Astrocyte (in vitro differentiated cells and primary cell): ENCODE measurements at places on chromosomes 1 and 21. TPM values are rescaled to one million over a fixed set of nuclear protein-coding genes. Genes with fewer than 3 reads are reported as not detected.

ORC1 gene
- total RNA-seq, result 1.1 and 2.1 TPM in 2 replicates

CFHR1 gene
- total RNA-seq, result 0.23 TPM in 1 of 2 replicates, not detected in the other

SPATA17 gene
- 1.3 and 1.6 TPM in 2 replicates for total RNA-seq

CTSE gene
- not detected in 2 replicates for total RNA-seq

PCP4 gene
- 0.68 TPM in 1 of 2 replicates, not detected in the other for total RNA-seq

SCCPDH gene
- 23.9 and 25.0 TPM in 2 replicates for total RNA-seq

LHX8 gene
- 0.48 and 0.52 TPM in 2 replicates for total RNA-seq

NBPF20 gene
- 1.2 and 3.0 TPM in 2 replicates for total RNA-seq

TSPEAR gene
- not detected in 2 replicates for total RNA-seq

PTPRF gene
- 231 and 275 TPM in 2 replicates for total RNA-seq

VWA5B1 gene
- total RNA-seq, result not detected in 2 replicates

TOMM40L gene
- total RNA-seq, result 12.0 and 12.3 TPM in 2 replicates

DNA sequence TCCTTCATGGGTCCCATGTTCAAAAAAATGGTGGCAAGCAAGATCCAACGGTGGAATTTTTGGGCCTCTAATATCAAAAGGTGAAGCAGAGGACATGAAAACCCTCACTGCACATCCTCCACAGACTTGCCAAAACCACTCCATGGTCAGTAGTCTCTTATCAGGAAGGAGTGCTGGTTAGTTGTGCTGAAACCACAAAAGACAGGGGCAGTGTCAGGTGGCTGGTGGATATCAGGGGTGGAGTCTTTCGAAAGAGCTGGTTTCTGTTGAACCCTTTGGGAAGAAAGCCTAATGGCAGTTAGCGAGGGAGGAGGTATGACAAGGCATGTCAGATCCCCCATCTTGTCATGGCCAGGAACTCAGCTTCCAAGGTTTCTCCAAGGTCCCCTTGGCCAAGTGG is 395.9 kb upstream of the CAMK1G start:
- H3K4me1 ChIP-seq, result no peaks in the 10 kb centered on the region
- no peak for DNase-seq
- H3K36me3 ChIP-seq, result no peaks in the 10 kb centered on the region

DNA sequence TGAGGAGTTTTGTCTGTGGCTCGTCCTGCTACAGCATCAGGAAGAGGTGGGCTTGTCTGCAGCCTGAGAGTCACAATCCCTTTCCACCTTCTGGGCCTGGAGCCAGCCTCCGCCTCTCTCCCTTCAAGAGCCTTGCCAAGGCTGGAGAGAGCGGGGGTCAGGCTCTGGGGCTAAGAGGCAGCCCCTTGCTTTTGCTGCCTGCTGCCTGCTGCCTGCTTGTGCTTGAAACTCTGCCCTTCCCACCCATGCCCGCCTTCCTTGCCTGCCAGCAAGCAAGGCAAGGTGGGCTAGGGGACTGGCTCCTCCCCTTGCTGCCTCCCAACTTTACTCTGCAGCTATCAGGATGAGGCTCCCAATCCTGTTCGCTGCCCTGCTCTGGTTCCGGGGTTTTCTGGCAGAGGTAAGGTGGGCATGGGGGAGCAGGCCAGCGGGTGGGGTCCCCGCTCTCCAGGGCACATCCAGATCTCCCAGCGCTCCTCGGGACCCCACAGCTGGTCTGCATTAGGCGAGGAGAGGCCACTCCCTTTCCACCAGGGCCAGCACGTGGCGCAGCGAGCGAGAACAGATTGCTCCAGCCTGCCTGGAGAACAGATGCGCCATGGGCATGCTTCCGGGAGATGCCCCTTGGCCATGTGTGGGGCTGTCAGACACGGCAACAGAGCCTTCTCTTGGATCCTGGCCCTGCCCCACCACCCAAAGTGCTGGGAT is 7.5 kb upstream of the PTPN7 start:
- H3K27me3 ChIP-seq, result no peaks in the 10 kb centered on the region
- DNase-seq, result no peak
- no peaks in the 10 kb centered on the region for H3K4me1 ChIP-seq
- H3K4me3 ChIP-seq, result no peak overlapping the region
- H3K27ac ChIP-seq, result no peak overlapping the region

DNA sequence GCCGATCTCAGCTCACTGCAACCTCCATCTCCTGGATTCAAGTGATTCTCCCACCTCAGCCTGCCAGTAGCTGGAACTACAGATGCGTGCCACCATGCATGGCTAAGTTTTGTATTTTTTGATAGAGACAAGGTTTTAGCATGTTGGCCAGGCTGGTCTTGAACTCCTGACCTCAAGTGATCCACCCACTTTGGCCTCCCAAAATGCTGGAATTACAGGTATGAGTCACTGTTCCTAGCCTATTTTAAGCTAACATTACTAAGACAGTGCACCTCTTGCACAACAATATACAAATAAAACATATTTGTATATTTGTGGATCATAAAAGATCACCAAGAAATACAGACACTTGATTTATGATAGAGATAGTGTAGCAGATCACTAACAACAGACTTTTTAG is 139.1 kb downstream of the DUSP10 start:
- H3K4me1 ChIP-seq, result no peaks in the 10 kb centered on the region
- DNase-seq, result no peak
- H3K4me3 ChIP-seq, result no peak overlapping the region

- H3K36me3 ChIP-seq, result no peaks in the 10 kb centered on the region
- H3K27ac ChIP-seq, result no peak overlapping the region
- H3K4me3 ChIP-seq, result no peak overlapping the region
Measured at GRCh38 chr1:206544562-206545257, 37.4 kb downstream of the RASSF5 start.

DNA sequence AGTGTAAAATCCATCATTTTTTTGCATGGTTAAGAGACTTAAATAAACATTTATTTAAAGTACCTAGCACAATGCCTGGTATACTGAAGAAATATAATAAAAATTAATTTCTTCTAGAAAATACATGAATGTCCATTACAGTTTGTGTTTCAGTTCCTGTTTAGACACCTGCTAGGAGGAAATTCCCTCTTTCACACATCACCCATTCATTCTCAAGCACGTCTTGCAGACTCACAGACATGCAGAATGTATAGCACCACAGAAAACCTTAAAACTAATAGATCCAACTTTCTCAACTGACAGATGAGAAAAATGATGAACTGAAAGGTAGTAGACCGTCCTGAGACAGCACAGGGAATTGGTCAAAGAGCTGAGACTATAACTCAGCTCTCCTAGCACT is 172.2 kb upstream of the C8B start:
- no peaks in the 10 kb centered on the region for H3K27me3 ChIP-seq
- no peak overlapping the region for H3K4me3 ChIP-seq
- no peak for DNase-seq
- H3K36me3 ChIP-seq, result no peaks in the 10 kb centered on the region
- peaks cover 6% of the 10 kb centered on the region for H3K4me1 ChIP-seq

- peak overlapping the region; percentile 99 for H3K27ac ChIP-seq
- no peaks in the 10 kb centered on the region for H3K27me3 ChIP-seq
- H3K36me3 ChIP-seq, result no peaks in the 10 kb centered on the region
- H3K4me3 ChIP-seq, result peak overlapping the region; percentile 7
- H3K4me1 ChIP-seq, result peaks cover 65% of the 10 kb centered on the region
- no peak for DNase-seq
Measured at GRCh38 chr1:234722270-234722704, 112.3 kb upstream of the IRF2BP2 start.

GRCh38 chr1:150999926-151000325 is 6.8 kb downstream of the MINDY1 start:
- no peak overlapping the region for H3K4me3 ChIP-seq
- no peak for DNase-seq
- no peaks in the 10 kb centered on the region for H3K36me3 ChIP-seq
- H3K4me1 ChIP-seq, result peaks cover 31% of the 10 kb centered on the region

GRCh38 chr21:40689840-40690360 is 157.1 kb downstream of the DSCAM start:
- DNase-seq, result no peak
- no peak overlapping the region for H3K27ac ChIP-seq
- H3K4me3 ChIP-seq, result no peak overlapping the region

DNA sequence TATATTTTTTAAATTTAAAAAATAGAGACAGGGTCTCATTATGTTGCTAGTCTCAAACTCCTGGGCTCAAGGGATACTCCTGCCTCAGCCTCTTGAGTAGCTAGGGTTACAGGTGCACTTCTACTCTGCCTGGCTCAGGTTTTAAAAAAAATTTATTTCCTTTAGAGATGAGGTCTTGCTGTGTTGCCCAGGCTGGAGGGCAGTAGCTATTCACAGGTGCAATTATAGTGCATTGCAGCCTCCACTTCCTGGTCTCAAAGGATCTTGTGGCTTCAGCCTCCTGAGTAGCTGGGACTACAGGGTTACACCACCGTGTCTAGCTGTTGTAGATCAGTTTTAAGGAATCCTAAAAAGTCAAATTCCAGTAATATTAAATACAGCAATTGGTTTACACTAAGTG is 5.0 kb downstream of the RNF11 start:
- DNase-seq, result no peak
- H3K36me3 ChIP-seq, result no peaks in the 10 kb centered on the region
- no peaks in the 10 kb centered on the region for H3K27me3 ChIP-seq
- H3K4me1 ChIP-seq, result peaks cover 7% of the 10 kb centered on the region
- H3K4me3 ChIP-seq, result no peak overlapping the region
- H3K27ac ChIP-seq, result no peak overlapping the region

DNA sequence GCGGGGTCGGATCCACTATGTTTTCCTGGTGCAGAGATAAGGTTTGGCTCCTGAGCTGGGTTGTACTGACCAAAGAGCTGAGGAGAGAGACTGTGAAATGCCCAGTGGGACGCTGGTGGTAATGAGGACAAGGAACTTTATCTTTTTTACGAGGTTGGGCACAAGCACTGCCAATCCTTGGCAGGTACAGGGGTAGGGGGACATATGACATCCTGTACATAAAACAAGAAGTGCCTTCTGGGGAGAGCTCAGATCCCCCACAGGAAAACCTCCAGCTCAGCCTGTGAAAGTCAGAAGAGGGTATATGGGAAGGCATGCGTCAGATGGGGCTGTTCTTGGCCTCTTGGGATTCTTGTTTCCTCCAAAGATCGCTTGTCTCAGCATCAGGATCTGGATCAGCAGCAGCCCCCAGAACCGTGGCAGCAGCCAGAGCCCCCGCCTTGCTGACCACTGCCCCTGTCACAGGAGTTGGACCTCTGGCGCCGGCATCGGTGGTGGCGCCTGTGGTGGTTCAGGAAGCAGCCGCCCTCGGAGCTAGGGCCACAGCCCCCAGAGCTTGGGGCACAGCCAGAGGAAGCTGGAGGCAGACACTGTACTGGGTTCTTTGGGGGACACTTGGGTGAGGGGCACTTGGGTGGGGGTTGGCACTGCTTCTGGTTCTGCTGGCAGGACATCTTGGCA is 905 bp downstream of the LCE3E start:
- no peak for DNase-seq
- no peak overlapping the region for H3K4me3 ChIP-seq
- no peaks in the 10 kb centered on the region for H3K36me3 ChIP-seq
- H3K27me3 ChIP-seq, result no peaks in the 10 kb centered on the region
- no peak overlapping the region for H3K27ac ChIP-seq

GRCh38 chr1:92972409-92973129 is 11.3 kb upstream of the DIPK1A start:
- no peak for DNase-seq
- H3K27ac ChIP-seq, result no peak overlapping the region
- H3K27me3 ChIP-seq, result peaks cover 12% of the 10 kb centered on the region
- H3K4me3 ChIP-seq, result no peak overlapping the region

GRCh38 chr21:18588001-18588662 is 184.5 kb upstream of the TMPRSS15 start:
- H3K27me3 ChIP-seq, result no peaks in the 10 kb centered on the region
- H3K36me3 ChIP-seq, result no peaks in the 10 kb centered on the region
- H3K27ac ChIP-seq, result no peak overlapping the region
- no peak for DNase-seq

DNA sequence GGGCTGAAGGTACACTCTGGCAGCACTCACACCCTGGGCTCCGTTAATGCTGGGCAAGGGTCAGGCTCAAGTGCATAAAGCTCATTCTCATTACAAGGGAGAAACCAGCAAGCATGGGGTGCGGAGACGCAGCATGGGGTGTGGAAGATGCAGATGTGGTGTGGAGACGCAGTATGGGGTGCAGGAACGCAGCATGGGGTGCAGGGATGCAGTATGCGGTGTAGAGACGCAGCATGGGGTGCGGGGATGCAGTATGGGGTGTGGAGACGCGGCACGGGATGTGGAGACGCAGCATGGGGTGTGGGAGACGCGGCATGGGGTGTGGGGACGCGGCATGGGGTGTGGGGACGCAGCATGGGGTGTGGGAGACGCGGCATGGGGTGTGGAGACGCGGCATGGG is 390.7 kb downstream of the NPHP4 start:
- H3K4me1 ChIP-seq, result no peaks in the 10 kb centered on the region
- no peak for DNase-seq
- no peaks in the 10 kb centered on the region for H3K27me3 ChIP-seq
- H3K27ac ChIP-seq, result no peak overlapping the region
- no peaks in the 10 kb centered on the region for H3K36me3 ChIP-seq

- DNase-seq, result no peak
- H3K36me3 ChIP-seq, result no peaks in the 10 kb centered on the region
- H3K4me3 ChIP-seq, result no peak overlapping the region
- H3K4me1 ChIP-seq, result no peaks in the 10 kb centered on the region
Measured at GRCh38 chr1:225347123-225347683, 80.6 kb downstream of the LBR start.

GRCh38 chr21:45768740-45769048 is 125.2 kb downstream of the PCBP3 start:
- no peaks in the 10 kb centered on the region for H3K27me3 ChIP-seq
- no peak overlapping the region for H3K4me3 ChIP-seq
- H3K36me3 ChIP-seq, result no peaks in the 10 kb centered on the region
- DNase-seq, result no peak

GRCh38 chr1:75613916-75614315 is 3.0 kb upstream of the SLC44A5 start:
- H3K27me3 ChIP-seq, result peaks cover 12% of the 10 kb centered on the region
- no peak overlapping the region for H3K27ac ChIP-seq
- H3K36me3 ChIP-seq, result no peaks in the 10 kb centered on the region
- DNase-seq, result no peak
- H3K4me3 ChIP-seq, result no peak overlapping the region

- no peak overlapping the region for H3K27ac ChIP-seq
- DNase-seq, result peak; percentile 41
- H3K27me3 ChIP-seq, result no peaks in the 10 kb centered on the region
- H3K4me1 ChIP-seq, result peaks cover 12% of the 10 kb centered on the region
Measured at GRCh38 chr1:22870201-22870871, 102.3 kb downstream of the LACTBL1 start.
